ENCODE measurements at places on chromosomes 13 and 19.

- DNase-seq: no peak
These were observed 8.6 kb downstream of the SPHK2 start for GRCh38 chr19:48627865-48628314.

GRCh38 chr19:40200341-40201099 is 9.3 kb downstream of the MAP3K10 start:
- DNase-seq: no peak

DNA sequence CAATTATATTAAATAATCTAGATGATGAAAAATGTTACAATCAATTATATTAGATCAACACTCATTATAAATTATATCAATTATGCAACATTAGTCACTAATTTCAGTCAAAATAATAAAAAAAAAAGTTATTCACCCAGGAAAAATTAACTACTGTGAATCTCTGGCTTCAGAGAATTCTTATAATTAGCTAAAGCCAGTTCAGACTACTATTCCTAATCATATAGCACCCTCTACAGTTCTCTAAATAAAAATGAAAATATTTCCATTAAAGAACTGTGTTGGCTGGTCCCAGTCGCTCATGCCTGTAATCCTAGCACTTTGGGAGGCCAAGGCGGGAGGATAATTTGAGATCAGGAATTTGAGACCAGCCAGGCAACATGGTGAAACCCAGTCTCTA is 33.0 kb downstream of the XPO4 start:
- DNase-seq: no peak

GRCh38 chr19:10784257-10784656 is 51.8 kb downstream of the TMED1 start:
- DNase-seq: no peak

GRCh38 chr13:72390909-72391308 is 336.5 kb downstream of the MZT1 start:
- DNase-seq: no peak

Measured in stimulated activated CD4-positive, alpha-beta T cell treated with anti-CD3 and anti-CD28 coated beads, Interleukin-4, amount 100 ng/mL, for 48 hours (primary cell).